Ammon's horn (tissue), 1 donor: ENCODE measurements at places on chromosomes 2 and 18.

GRCh38 chr2:232658217-232658785 lies 24.9 kb downstream of the EFHD1 start:
- no peak for DNase-seq

DNA sequence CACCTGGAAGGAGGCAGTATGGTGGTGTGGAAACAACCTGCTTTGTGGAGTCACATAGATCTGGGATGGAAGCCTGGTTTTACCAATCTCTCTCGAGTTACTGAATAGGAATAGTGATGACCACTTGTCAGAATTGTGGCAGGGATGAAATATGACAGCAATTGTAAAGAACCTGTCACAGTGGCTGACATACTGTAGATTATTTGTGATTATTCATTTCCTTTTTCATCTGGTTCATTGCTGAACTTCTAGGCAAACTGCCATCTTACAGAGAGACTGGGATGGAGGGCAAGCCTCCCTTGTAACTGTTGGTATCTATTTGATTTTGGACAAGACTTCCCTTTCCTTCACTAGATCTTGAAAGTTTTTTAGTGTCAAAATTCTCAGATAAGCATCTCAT lies 42.0 kb downstream of the FMNL2 start:
- DNase-seq: no peak

DNA sequence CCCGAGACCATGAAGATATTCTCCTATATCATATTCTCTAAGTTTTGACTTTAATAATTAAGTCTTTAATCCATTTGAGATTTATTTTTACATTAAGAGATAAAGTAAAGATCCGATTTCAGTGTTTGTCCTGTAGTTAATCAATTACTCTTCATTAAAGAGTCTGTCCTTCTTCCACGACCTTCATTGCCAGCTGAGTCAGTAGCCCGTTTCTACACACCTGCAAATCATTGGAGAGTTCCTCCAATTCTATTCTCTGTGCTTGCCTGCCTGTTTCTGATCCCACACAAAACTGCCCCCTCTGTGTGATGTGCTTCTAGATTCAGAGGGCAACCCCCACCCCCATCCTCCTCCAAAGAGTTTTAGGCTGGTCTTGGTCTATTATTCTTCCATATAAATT lies 119.2 kb downstream of the KCNF1 start:
- no peak for DNase-seq

DNA sequence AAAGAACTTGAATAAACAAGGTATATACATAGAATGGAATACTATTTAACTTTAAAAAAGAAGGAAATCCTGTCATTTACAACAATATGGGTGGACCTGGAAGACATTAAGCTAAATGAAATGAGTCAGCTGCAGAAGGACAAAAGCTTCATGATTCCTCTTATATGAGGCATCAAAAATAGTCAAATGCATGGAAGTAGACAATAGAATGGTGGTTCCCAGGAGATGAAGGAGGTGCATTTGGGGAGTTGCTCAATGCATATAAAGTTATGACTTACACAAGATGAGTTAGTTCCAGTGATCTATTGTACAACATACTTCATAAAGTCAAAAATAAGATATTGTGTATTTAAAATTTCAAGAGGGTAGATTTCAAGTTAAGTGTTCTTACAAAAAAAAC lies 426.1 kb upstream of the UBE2E3 start:
- DNase-seq: no peak

- no peak for DNase-seq
Observed at GRCh38 chr2:124258140-124258880, 233.2 kb downstream of the CNTNAP5 start.

DNA sequence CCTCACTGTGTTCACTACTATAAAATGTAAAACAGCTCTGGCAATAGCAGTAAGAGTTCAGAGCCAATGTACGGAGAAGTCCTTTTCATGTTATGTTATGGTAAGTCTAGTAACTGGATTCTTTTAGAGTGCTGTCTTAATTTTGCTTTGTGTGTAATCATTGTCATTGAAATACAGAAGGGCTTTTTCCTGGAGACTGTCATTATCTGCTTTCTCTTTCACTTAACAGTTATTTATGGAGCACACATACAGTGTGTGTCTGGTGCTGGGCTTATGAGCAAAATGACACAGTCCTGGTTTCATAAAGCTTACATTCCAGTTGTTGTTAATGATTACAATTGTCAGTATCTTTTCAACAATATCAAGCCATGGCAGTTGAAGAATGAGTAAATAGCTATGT lies 95.5 kb downstream of the CCDC102B start:
- DNase-seq: no peak

GRCh38 chr2:38149531-38149930 lies 73.6 kb upstream of the CYP1B1 start:
- no peak for DNase-seq

DNA sequence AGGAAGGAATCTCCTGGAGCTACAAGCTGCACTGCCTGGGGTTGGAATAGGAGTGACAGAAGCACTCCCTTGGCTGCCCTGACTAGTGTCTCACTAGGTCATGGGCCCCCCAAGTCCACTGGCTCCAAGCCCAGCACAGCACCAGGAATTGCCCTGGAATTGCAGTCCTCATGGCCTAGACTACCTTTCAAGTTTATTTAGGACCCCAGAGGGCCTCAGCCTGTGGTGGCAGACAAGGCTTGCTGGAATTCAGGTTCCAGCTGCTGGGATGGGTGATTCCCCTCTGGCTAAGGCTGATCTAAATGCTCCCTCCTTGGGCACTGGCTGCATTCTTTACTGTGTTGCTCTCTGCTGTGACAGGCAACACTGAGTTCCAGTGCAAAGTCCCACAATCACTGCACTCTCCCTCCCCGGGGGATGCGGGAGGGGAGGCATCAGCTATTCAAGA lies 14.0 kb downstream of the STRADB start:
- DNase-seq: peak; percentile 34

GRCh38 chr2:72008608-72009007 lies 139.1 kb downstream of the CYP26B1 start:
- DNase-seq: no peak

DNA sequence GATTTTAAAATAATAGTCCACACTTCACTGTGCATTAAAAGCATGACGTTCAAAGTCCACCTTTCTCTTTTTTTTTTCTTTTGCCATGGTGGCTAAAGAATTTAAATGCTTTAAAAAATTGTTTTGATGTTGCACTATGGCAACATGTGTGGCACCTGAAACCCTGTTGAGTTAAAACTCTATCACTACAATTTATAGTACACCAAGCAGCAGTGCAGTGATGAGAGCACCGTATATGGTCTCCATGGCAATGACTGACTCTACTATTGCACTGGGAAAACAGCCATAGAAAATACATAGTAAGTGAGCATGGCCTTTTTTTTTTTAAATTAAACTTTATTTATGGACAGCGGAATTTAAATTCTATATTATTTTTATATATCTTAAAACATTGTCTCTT lies 298.8 kb downstream of the FIGN start:
- no peak for DNase-seq

DNA sequence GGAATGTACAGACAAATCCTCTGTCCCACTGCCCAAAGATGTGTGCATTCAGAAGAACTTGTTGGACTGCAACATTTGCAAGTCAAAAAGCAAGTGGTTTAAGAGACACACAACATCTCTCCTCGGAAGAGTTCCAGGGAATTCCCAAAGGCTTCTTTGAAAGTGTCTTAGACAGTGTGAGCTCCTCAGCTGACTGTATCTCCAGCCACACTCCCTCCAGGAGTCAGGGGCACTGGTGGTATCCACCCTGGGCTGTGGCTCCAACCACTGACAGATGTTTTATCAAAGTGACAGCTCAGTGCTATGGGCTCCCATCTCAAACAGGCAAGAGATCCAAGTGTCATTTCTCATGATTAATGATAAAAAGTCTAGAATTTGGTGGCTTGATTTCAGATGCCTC lies 48.5 kb downstream of the ALK start:
- no peak for DNase-seq

DNA sequence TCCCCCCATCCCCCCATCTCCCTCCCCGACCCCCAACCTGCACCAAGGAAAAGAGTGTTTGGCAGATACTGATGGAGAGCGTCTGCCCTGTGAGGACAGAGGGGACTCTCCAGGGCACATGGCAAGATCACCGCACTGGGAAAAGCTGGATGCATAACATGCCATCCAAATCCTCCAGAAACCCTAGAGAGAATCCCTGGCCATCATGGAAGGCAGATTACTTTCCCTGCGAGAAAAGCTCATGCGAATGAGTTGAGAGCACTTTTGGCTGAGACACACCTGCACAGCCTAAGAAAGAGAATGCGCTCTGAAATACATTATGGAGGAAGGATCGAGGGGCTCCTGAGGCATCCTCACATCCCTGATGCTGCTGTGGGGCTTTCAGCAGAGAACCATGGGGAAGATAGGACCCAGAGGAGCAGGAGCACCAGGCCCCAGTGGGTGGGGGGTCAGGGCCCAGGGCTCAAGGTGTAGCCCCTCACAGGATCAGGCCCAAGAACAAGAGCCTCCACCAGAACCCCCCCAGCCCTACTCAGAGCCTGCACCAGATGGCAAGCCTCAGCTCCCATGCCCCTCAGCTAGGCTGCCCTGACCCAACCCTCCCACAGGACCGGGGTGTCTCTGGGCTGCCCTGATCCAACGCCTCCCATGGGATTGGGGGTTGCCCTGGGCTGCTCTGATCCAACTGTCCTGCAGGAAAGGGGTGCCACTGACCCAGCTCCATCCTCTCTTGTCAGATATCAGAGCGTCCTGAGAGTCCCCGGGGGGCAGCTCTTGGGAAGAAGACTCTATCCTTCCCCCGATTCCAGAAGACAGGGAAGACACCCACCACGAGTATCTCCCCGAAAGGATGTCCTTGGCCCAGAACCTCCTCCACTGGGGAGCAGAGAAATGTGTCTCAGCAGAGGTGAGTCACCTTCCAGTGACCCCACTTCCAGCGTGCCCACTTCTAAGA lies 153.4 kb downstream of the NDUFA10 start:
- DNase-seq: no peak

DNA sequence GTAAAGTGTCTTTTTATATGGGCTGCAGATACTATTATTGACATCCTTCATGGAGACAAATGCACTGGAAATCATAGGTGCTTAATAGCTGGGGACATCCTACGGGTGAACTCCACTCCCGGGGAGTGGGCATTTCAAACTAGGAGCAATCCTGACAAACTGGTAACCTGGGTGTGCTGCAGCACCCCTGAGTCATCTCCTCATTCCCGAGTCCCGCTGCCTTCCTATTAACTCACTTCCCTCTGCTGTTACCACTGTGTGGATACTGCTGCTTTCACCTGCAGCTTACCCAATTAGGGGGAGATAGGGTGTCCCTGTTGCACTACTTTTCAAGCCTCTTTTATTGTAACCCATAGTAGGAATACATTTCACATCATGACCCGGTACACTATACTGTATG lies 134.2 kb downstream of the RAPGEF4 start:
- no peak for DNase-seq

- DNase-seq: peak; percentile 71
Observed at GRCh38 chr2:196239622-196240587, 68.5 kb upstream of the STK17B start.

DNA sequence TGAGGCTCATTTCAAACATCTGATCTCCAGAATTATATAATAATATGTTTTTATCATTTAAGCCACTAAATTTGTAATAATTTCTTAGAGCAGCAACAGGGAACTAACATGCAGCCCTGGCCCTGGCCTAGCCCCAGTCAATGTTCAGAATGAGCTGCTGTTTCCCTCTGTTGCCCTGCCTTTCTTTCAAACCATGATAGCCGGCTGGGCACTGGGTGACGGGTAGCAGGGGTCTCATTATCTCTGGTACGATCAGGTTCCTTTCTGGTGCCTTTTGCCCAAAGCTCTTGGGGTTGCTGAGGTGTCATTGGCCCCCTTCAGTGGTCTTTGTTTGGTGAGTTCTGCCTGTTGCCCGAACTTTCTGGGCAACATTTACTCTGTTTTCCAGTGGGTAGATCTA lies 63.1 kb downstream of the THNSL2 start:
- DNase-seq: no peak

GRCh38 chr2:63124850-63125249 lies 74.2 kb downstream of the OTX1 start:
- DNase-seq: no peak

DNA sequence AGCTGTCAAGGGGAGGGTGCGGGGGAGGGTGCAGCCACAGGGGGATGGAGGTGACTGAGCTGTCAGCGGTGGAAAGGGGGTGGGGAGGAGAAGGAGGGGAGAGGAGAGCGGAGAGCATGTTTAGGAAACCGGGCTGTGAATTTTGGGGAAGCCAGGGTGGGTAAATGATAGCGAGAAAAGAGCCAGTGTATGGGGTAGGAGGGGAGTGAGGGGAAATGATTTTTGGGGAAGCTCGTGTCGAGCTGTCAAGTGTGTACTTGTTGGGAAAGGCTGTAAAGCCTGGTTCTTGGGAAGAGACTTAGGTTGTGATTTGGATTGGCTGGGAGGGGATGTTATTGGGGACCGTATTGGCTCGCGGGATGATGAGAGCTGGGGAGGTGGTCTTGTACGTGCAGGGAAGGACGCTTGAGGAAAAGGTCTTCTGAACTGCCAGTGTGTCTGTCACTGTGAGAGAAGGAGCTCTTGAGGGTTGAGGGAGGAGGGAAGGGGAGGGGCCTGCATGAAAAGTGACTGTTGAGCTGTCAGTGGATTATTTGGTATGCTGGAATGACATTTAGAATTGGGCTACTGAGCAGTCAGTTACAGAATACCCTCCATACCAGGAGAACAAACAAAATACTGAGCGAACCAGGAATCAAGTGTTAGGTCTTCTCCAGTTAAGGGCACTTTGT lies 1.0 kb downstream of the UBR3 start:
- peak; percentile 86 for DNase-seq

DNA sequence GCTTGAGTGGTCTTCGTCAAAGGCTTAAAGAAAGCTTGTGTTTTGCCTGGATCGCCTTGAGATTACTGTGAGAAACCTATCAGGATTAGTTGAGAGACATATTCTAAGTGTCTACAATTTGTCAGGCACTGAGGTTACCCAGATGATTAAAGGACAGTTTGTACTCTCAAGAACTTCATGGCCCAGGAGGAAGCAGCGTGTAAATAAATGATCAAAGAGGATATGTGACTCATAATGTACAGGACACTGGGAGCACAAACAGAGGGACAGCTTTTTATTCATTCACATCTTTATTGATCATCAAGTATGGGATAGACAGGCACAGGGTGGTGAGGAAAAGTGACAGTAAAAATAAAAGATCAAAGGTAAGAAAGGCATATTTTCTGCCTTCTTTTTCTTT lies 152.6 kb upstream of the FSHR start:
- DNase-seq: no peak

DNA sequence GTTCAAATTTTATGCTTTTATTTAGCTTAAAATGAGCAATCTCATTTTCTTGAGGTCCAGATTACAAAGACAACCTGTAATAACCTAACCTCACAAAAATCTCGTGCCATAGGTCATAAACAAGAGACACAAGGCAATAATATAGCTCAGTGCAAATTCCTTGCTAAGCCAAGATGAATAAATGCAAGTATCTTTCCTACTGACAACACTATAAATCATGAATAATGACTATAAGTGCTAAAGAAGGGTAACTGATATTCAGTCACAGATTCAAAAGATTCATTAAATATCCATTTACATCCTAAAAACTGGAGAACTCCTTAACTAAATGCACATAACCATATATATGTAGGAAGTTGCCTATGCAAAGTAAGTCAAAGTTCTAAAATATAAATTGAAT lies 1641.6 kb downstream of the LRP1B start:
- DNase-seq: no peak
